ENCODE measurements at places on chromosomes 3 and 15.

GRCh38 chr3:17749281-17749680, 6.8 kb upstream of the TBC1D5 start:
- DNase-seq = no peak

GRCh38 chr3:52243791-52244628, 1.5 kb upstream of the PPM1M start:
- DNase-seq = no peak

- DNase-seq = no peak
These were observed 774 bp upstream of the CNOT10 start for GRCh38 chr3:32684029-32684799.

- no peak for DNase-seq
These were observed 555.8 kb downstream of the ZNF385D start for GRCh38 chr3:21195203-21195602.

DNA sequence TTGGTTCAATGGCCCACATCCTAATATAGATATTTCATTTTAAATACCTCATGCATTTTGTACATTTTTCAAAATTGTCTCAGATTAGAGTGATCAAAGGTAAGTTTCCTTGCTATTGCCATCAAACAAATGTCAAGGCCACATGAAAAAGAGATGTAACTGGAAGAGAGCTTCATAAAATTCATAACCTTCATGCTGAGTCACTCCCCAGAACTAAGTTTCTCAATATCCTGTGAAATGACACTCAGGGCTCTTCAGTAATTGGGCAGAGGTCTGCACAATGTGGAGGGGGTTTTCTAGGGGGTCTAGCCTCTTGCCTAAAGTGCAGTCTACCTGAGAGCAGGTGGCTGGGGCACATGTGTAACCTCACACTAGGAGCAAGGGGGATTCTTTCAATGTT, 152.2 kb upstream of the SLC2A2 start:
- DNase-seq = no peak

DNA sequence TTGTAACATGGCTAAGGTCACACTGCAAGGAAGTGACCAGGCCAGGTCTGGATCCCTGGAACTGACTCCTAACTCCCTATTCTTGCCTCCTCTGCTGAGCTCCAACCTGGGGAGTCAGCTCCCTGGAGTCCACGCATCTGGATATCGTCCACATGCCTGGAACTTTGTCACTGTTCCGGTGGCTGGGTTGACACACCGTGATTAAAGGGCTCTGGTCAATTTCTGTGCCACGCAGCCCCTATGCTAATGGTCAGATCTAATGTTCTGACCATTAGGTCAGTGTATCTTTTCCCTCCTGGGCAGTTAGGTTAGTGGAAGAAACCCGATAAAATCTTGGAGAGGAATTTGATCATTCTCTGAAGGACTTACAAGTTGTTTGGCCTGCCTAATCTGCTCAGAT, 1.6 kb upstream of the TPM1 start:
- no peak for DNase-seq

- DNase-seq = no peak
These were observed 11.4 kb upstream of the C3orf22 start for GRCh38 chr3:126570103-126570541.

DNA sequence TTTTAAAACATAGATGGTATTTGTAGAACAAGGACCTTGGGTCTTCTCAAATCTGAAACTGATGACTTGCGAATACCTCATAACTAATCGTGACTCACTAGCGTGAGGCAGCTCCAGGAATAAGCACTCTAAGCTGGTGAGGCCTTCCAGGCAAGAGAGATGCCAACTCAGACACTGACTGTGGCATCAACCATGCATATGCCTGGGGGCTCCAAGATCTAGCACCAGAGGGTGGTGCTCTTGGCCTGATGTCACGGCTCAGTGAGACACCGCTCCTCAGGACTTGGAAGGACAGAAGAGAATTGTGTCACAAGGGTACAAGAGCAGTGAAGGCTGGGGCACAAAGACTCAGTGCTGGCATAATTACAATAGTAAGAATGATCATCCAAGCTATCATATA, 125.0 kb upstream of the TRIM42 start:
- DNase-seq = no peak

GRCh38 chr3:27340534-27340933, 28.6 kb downstream of the NEK10 start:
- no peak for DNase-seq

- DNase-seq = no peak
These were observed 60.5 kb downstream of the GLDN start for GRCh38 chr15:51401872-51402517.

GRCh38 chr3:65899226-65899625, 139.5 kb downstream of the MAGI1 start:
- no peak for DNase-seq

GRCh38 chr3:16343101-16343500, 78.1 kb downstream of the OXNAD1 start:
- DNase-seq = no peak

GRCh38 chr3:23664459-23664858, 141.3 kb upstream of the UBE2E1 start:
- no peak for DNase-seq

DNA sequence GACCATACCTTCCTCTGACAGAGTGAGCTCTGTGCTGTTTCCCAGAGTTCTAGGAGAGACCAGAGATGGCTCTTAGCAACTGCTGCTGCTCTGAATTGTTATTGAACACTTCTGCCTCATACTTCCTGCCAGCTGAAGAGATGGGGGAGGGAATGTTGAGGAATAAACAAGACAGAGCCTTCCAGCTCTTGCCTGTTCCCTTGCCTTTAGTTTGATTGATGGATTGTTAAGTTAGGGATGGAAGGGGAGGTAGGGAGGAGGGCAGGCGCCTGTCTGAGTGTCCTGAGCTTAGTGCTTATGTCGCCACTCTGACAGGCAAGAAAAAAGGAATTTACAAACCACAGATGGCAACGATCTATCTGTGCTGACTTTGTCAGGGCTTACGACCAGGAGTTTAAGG, 42.8 kb downstream of the ZNF609 start:
- DNase-seq = no peak

- no peak for DNase-seq
These were observed 152.9 kb downstream of the PTPRG start for GRCh38 chr3:61714225-61714624.

DNA sequence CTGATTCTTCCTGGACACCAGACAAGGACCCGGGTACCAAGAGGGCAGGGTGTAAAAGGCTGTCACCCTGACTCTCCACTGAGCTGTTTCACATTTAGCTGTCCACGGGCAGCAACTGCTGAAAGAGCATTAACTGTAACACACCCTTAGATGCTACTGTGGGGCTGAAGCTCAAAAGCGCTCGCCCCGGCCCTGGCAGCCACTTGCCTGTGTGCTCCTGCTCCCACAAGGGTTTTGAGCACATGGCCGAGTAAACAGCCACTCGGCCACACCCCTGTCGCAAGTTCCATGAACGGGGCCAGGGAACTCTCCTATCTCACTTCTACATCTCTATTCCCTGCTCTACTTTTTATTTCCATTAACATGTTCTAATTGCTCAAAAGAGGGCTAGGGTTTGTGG, 421.7 kb downstream of the TUSC7 start:
- no peak for DNase-seq

GRCh38 chr3:170721563-170721962, 135.7 kb upstream of the SLC7A14 start:
- no peak for DNase-seq

DNA sequence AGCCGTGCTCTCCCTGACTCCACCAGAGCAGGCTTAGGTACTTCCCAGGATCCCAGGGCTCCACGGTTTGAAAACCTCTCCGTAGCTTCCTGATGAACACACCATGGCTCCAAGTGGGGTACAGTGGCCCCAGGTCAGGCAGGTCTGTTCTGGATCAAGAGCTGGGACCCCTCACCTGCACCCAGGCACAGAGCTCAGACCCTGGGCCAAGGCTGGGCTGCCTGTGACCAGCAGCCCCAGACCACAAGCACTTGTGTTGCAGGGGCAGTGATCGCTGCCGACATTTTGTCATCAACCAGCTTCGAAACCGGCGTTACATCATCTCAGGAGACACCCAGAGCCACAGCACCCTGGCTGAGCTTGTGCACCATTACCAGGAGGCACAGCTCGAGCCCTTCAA, 5.3 kb downstream of the SH2D7 start:
- no peak for DNase-seq

GRCh38 chr3:142633073-142633472, 36.9 kb downstream of the PLS1 start:
- DNase-seq = no peak

GRCh38 chr3:72830452-72831223, 17.6 kb downstream of the SHQ1 start:
- DNase-seq = no peak
